ENCODE measurements at places on chromosomes 3 and 15.

DNA sequence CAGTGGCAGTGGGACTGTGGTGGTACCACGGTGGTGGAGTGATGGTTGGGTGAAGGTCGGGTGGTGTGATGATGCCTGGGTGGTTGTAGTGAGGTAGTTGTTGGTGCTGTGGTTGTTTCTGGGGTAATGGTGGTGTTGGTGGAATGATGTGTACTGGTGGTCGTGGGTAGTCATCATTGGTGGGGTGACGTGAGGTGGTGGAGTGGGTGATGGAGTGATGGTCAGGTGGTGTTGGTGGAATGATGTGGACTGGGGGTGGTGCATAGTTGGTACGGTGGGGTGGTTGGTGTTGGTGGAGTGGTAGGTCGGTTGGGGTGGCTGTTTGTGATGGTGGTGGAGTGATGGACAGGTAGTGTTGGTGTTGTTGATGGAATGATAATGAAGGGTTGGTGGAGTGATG lies 87.1 kb downstream of the PDCD6IP start:
- DNase-seq, result no peak

DNA sequence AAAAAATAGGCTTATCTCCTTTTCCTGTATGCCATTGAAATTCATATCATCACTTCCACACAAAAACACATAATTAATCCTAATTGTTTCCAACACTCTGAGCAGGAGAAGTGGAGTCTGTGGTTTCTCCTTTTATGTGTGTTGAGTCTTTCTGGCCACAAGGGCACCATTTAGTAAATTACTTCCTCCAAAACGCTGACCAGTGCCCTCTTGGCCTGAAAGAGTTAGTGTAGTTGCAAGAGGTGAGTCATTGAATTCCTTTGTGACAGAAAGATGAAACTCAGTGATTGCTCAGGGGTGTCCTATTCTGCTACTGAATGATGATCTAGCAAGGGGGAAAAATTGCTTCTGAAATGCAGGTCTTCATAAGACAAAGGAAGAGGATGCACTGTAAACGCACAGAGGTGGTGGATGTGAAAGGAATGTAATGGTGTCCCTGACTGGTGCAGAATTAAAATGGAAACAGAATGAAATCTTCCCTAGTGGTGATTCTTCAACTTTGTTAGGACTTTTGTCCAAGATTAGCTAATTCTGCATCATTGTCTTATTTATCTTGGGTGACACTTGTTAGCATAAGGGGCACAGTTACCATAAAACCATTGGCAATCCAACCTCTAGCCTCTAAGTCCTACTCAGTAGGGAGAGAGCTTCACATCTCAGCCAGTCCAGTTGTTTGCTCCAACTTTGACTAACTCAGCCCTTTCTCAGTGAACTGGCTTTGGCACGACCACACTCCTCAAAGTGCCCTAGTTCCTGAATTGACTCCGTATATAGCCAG lies 208.4 kb upstream of the NANOGP8 start:
- DNase-seq, result no peak

- DNase-seq, result no peak
Observed at GRCh38 chr3:197165890-197166289, 132.5 kb downstream of the DLG1 start.

GRCh38 chr3:125628212-125628611 lies 32.9 kb upstream of the OSBPL11 start:
- no peak for DNase-seq

- no peak for DNase-seq
Observed at GRCh38 chr3:174547801-174548435, 311.2 kb upstream of the NAALADL2 start.

DNA sequence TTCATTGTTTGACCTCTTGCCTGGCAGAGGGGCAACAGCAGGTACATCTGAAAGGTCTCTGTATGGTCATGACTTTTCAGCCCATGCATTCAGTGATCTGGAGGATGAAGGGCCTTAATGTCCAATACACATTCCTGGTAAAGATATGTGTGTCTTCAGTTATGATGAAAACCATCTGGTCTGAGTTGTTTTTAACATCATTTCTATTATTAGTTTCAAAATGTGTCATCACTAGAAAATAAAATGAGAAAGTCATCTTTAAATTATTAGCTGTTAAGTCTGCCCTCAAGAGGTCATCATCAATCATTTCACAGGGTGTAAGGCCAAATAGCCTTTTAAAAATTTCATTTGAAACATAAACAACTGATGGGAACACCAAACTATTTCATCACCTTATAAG lies 92.1 kb upstream of the PLSCR4 start:
- DNase-seq, result no peak

GRCh38 chr15:99054892-99055291 lies 47.3 kb upstream of the PGPEP1L start:
- no peak for DNase-seq

- DNase-seq, result no peak
Observed at GRCh38 chr3:116005404-116005803, 382.1 kb downstream of the GAP43 start.

GRCh38 chr15:62785881-62786828 lies 256.4 kb upstream of the TPM1 start:
- DNase-seq, result no peak

DNA sequence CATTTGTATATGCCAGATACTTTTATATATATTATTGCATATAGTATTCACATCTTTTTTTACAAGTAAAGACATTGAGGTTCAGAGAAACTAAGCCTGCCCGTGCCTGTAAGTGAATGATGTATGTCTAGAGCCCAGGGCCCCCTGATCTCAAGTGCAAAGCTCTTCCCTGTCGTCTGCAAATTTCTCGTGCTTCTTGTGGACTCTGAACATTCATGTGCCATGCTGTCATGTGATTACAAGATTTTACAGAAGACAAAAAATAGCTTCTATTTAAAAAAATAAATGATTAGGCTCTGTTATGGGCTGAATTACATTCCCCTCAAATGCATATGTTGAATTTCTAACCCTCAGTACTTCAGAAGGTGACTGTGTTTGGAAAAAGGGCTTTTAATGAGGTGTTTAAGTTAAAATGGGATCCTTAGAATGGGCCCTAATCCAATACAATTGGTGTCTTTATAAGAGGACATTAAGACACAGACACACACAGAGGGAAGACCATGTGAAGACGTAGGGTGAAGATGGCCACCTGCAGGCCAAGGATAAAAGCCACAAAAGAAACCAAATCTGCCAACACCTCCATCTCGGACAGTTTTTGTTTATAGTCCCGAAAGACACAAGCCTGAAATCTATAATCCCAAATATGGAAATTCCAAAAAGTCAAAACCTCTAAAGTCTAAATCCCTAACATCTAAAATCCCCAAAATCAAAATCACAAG lies 3.9 kb upstream of the MASP1 start:
- no peak for DNase-seq

DNA sequence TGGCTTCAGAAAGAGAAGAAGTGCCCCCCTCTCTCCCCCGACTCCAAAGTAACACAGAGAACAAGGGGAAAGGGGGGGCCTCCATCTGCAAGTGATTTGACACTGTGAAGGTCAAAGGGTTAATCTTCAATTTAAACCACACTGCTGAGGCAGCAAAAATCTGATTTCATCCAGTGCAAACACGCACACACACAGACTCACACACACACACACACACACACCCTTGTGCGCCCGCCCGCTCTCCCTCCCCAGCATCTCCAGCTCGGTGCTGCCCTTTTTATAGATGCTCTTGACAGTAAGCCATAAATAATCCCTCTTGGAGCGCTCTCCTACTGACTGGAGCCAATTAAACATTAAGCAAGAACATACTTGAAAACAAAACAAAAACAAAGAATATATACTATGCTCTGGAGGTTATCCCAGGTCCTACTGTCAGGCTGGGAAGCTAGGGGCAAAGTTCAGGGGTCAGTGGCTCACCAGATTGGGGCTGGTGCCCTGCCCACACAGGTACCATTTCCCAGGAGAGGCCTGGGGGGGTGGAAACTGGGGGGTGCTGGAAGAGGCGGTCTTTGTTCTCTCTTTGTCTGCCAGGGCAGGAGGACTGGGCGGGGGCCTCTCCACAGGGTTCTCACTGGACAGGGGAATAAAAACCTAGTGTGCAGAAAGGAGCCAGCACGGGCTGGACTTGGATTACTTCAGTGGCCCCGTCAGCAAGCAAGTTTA lies 16.3 kb downstream of the BMF start:
- peak; percentile 41 for DNase-seq

- no peak for DNase-seq
Observed at GRCh38 chr3:9345041-9345440, 17.8 kb upstream of the THUMPD3 start.

GRCh38 chr3:66075281-66075680 lies 36.6 kb upstream of the MAGI1 start:
- DNase-seq, result no peak

DNA sequence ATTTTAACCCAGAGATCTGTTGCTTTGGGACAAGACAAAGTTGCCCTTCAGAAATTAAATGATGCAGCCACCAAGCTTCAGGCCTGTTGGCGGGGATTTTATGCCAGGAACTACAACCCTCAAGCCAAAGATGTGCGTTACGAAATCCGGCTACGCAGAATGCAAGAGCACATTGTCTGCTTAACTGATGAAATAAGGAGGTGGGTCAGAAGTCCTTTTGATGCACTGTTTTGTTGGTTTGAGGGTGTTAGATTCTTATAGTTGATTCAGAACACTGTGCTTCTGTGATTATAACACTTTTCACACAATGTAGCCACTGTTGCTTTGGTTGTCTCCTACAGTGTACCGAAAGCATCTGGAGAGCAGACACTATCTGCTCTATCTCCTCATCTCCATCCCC lies 20.8 kb upstream of the NXPE3 start:
- no peak for DNase-seq

DNA sequence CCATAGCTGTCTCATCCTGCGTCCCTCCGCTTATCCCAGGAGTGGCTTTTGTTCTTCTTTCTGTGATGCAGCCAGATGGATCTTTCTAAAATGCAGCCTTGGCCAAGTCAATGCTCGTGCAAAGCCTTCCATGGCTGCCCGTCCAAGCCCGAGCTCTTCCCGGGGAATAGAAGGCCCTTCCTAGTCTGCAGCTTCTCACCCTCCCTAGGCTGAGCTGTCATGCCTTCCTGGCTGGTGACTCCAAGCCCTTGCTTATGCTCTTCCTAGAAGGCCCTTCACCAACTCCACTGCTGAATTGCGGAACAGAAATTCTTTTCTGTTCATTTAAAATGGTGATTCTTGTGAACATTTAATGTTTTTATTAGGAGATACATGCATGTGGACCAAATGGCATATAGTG lies 95.9 kb downstream of the SMAD6 start:
- no peak for DNase-seq

GRCh38 chr3:66463730-66464511 lies 36.9 kb downstream of the LRIG1 start:
- DNase-seq, result no peak

DNA sequence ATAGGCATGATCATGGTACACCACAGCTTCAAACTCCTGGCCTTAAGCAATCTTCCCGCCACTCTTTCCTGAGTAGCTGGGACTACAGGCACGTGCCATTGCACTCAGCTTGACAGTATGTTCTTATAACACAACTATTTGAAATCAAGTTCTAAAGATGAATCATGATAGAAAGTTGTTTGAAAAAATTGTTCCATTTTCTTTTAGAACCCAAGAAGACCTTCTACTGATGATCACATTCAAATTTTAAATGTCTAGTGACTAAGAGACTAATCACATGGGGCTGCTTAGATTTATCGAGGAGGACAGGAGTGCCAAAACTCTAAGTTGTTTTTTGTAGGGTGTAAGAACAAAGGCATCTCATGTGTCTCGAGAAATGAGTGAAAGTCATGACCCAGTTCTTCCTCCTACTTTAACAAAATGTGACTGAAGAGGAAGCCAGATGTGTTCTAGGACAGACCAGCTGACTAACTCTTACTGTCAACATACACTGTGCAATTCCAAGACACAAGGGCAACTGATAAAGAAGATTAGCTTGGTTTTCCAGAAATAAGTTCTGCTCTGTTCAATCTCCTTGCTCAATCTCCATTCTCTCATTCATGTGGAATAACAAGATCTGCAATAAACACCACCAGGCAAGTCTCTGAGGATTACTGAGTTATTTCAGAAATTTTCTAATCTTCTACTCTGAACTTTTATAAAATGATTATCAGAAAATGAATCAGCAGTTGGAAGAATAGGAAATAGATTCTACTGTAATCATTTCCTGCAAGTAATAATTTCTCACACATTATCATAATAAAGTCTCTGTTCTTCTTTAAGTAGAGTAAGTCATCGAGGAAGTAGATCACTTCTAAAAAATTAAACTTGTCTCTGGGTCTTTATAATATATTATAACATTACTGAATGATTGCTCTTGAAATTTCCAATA lies 122.6 kb upstream of the CCNL1 start:
- DNase-seq, result no peak

DNA sequence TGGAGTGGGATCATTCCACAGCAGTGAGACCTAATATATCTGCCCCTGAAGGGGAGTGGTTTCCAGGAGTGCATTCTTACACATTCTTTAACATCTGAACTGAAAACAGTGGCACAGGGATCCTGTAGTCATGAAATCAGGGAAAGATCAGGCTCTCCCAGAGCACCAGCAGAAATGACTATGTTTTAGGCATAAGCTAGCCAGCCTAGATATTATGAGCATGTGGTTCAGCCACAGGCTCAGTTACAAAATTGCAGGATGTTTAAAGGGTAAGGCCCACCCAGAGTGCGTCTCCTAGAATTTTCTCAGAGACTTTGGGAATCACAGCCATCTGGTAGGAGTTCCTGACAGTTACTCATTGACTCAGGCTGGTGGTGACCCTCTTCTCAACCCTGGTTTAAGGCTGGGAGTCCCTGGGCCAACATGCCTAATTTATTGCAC lies 20.9 kb downstream of the FSTL1 start:
- DNase-seq, result no peak

DNA sequence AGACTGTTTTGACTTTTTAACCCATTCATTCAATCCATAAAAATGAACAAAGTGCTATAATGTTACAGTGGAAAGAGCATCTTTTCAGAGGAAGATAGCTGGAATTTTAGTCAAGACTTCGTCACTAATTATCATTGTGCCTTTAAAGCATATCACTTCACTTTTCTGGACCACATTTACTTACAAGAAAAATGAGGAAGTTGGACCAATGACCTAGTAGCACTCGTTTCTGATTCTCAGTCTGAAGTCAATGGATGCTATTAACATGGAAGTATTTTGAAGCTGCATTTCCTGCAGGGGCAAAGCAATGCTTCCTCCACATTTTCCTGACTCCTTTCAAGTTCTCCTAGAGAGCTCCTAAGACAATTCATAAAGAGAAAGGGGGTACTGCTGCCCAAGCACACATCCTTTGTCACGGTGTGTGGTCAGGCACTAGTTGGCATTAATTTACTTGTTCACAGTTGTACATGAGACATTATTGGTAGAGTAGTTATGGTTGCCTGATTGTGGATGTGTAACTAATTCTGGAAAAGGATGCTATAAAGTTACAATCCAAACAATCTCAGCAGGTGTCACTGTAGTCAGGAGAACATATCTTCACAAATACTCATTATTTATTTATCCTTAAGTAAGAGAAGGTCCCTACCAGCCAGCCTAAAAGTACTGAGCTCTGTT lies 1049.1 kb downstream of the FHIT start:
- no peak for DNase-seq

Measured in NCI-H2081 treated with DMSO at 0.1 percent for 48 hours (cell line).